ENCODE measurements at places on chromosomes 5 and 9.

GRCh38 chr5:3024976-3025375 is 273.5 kb upstream of the IRX2 start:
- no peak for DNase-seq

DNA sequence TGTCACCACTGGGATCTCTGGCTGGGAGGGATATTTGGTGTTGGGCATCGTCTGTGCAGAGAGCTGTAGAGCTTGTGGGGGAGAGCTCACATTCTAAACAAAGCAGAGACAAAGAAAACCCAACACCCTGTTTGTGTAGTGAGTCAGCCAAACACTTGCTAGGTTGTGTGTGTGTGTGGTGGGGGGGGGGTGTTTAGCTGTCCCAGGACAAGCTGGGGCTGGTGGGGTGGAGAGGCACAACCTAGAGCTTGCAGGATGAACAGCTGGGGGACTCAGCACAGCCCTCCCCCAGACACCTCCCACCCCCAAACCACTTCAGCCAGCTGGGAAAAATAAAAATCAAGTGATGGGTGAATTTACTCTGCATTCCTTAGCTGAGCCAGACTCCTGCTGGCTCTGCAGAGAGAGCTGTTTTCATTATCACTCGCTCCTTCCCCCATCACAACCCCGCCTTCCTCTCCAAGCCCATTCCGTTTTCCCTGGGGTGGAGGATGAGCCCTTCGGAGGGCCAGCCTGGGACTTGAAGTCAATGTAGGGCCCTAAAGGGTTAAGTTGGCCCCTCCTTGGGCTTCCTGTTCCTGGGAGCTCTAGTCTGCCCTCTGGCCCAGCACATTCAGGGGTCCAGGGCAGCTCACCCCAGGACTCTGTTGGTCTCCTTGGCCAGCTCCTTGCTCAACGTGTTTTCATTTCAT is 2.6 kb downstream of the OLFML2A start:
- DNase-seq = peak; percentile 78

- no peak for DNase-seq
These were observed 52.4 kb downstream of the NREP start for GRCh38 chr5:111704452-111705085.

GRCh38 chr5:147479949-147480348 is 29.9 kb downstream of the DPYSL3 start:
- no peak for DNase-seq

GRCh38 chr9:99445920-99446319 is 223.8 kb downstream of the SEC61B start:
- DNase-seq = no peak

DNA sequence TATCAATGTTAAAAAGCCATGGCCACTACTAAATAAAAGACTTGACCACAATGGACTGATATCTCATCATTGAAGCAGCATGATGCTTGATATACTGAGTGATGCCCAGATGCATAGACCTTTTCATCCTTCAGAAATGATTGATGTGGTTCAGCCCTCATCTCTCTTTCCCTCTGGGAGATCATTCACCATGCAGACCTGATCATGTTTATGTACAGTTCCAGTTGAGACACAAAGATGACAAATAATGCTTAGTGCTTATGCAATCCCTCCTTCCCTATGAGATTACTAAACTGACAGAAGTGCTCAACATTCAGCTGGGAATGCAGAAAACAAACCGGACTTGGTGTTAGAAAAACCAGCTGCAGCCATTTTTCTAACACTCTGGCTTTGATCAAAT is 91.9 kb upstream of the TLR4 start:
- DNase-seq = no peak

DNA sequence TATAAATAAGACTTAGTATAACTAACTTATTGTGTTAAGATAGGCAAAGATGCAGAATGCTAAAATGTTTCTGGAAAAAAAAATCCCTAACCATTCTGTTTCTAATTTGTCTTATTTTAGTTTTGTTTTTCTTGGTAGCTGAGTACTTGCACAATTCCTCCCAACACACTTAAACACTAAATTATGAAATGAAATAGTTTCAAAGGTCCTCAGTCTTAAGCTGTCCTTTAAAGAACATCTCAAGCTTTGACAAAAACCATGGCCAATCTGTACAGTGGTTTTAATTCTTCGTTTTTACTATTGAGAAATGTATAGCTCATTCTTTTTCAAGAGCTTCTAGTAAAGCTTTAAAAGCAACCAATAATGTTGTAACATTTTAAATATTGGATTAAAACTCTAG is 171.5 kb downstream of the EDIL3 start:
- no peak for DNase-seq

DNA sequence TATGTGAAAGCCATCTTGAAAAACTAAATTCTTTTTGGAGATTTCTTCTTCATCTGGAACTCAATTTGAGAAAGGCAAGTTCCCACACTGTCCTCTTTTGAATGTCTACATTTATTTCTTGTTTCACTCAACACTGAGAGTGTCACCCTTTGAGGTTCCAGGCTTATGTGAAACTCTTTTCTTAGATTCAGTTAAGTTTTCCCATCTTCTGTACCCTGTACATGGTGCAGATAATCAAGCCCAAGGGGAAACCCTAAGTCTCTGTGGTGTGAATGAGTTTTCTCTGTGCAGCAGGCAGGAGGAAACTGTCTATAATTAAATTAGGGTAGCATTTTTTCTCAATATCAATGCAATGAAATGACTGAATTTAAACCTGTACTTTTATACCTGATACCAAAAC is 72.3 kb upstream of the PRLR start:
- DNase-seq = no peak

All from epithelial cell of prostate (primary cell).